Hepatocyte (in vitro differentiated cells): ENCODE measurements at places on chromosomes 5 and 9. TPM values are rescaled to one million over a fixed set of nuclear protein-coding genes. Genes with fewer than 3 reads are reported as not detected.

DNA sequence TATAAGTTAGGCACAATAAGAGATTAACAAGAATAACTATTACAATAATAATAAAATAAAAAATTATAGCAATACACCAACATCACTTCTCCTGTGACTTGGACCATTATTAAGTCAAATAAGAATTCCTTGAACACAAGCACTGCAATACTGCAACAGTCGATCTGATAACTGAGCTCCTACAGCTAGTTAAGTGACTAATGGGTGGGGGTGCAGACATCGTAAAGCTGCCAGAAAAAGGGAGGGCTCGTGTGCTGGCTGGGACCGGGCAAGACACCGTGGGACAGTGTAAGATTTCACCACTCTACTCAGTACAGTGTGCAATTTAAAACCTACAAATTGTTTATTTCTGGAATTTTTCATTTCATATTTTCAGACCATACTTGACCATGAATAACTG is 78.8 kb downstream of the SNX24 start:
- DNase-seq = no peak
- no peak overlapping the region for H3K27ac ChIP-seq
- no peaks in the 10 kb centered on the region for H3K4me1 ChIP-seq
- H3K36me3 ChIP-seq = no peaks in the 10 kb centered on the region
- no peaks in the 10 kb centered on the region for H3K27me3 ChIP-seq

- H3K27me3 ChIP-seq = peaks cover 45% of the 10 kb centered on the region
- H3K27ac ChIP-seq = no peak overlapping the region
- no peak overlapping the region for H3K4me3 ChIP-seq
- H3K36me3 ChIP-seq = no peaks in the 10 kb centered on the region
Observed at GRCh38 chr9:132742821-132743311, 72.6 kb downstream of the GTF3C4 start.

PCDHGB5 gene
- total RNA-seq = 0.17 and 2.0 TPM in 2 replicates

PCDHGB3 gene
- not detected in 2 replicates for total RNA-seq
